Suppressor macrophage treated with lipopolysaccharide for 4 hours (primary cell): ENCODE measurements at places on chromosomes 3 and 15.

DNA sequence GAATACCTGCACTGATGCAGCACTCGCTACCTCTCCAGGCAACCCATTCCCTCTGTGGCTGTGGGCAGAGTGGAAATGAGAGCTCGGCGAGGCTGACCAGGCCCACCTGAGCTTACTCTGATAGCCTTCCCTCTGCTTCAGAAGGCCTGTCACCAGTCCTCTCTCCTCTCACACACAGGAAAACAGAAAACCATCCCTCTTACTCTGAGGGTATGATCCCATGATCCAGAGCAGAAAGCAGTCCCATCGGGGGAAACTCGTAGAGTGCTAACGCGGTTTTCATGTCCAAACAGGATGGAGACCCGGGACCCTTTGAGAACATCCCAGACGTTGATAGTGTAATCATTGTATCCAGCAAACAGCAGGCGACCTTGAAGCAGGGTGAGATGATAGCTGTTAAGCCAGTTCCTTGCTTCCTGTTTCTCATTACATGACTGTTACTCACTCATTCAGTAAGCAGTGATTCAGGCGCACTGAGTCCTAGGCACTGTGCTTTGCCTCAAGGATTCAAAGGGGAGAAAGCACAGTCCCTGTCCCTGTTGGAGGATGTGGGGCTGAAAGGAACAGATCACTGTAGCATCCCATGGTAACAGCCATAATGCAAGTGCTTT lies 11.8 kb upstream of the BCL2L10 start:
- DNase-seq = peak; percentile 77

GRCh38 chr3:126340596-126340942 lies 16.6 kb downstream of the KLF15 start:
- DNase-seq = no peak

- no peak for DNase-seq
Measured at GRCh38 chr3:65039754-65040210, 352.0 kb upstream of the ADAMTS9 start.

DNA sequence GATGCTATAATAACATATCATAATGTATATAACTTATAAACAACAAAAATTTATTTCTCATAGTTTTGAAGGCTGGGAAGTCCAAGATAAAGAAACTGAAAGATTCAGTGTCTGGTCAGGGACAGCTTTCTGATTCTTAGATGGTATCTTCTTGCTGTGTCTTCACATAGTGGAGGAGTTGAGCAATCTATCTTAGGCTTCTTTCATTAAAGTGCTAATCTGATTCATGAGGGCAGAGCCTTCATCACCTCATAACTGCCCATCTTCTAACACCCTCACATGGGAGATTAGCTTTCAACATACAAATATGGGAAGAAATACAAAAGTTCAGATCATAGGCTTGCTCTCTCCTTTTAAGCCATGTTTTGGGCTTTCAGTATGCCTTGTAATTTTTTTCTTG lies 774.8 kb upstream of the EPHA6 start:
- DNase-seq = no peak

DNA sequence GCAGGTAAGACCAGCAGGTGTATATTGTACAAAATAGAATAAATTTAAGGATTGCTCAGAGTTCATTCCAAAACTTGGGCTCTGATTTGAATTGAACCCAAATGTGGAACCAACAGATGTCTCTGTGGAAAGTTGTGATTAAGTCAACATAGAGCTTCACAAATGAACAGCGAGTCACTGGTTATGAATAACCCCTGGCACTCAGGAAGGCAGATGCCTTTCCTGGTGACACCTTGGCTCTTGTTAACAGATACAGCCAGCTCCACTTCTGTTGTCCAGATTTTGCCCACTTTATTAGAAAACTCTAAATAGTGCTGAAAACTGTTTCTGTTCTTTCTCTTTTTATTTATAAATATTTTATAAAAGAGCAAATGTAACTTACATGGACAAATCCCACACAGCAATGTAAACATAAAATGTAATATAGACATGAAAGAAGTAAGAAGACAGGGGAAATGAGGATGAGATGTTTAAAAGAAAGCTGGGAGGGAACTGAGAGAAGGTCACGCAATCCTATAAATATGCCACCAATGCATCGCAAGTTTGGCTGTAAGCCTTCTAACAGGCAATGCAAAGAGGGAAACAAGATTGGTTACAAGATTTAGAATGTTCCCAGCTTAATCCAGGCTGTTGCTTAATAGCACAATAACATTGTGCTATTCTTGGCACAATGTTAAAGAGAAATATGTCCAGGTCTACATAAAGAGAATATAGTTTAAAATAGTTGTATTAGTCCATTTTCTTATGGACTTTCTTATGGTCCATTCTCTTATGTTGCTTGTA lies 495.5 kb downstream of the TAFA4 start:
- DNase-seq = no peak

GRCh38 chr3:13827256-13827655 lies 52.6 kb downstream of the WNT7A start:
- DNase-seq = no peak

- DNase-seq = no peak
Measured at GRCh38 chr3:189460511-189460910, 170.7 kb upstream of the TP63 start.

- no peak for DNase-seq
Measured at GRCh38 chr15:80855206-80855605, 76.0 kb downstream of the CEMIP start.

DNA sequence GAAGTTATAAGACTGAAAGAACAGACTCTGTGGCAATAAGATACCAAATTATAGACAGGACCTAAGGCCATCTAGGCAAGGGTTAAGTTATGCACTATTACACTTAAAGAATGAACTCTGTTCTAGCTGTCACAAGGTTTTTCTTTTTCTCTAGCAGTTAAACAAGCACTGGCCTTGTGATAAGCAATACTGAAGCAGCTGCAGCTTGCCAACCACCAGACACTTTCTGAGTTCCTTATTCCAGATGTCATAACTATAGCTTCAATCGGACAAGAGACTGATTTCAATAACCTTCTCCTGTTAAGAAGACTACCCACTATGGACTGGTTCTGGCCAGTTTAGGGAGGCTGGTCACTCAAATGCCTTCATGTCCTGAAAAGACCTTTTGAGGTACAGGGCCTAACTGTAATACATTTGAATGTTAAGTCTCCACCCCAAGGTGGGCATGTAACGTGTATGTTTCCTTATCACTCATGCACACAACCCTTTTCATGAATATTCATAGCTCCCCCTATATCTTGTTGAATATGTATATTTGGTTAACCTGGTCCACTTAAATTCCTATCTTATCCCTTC lies 85.8 kb downstream of the CFAP20DC start:
- DNase-seq = no peak

DNA sequence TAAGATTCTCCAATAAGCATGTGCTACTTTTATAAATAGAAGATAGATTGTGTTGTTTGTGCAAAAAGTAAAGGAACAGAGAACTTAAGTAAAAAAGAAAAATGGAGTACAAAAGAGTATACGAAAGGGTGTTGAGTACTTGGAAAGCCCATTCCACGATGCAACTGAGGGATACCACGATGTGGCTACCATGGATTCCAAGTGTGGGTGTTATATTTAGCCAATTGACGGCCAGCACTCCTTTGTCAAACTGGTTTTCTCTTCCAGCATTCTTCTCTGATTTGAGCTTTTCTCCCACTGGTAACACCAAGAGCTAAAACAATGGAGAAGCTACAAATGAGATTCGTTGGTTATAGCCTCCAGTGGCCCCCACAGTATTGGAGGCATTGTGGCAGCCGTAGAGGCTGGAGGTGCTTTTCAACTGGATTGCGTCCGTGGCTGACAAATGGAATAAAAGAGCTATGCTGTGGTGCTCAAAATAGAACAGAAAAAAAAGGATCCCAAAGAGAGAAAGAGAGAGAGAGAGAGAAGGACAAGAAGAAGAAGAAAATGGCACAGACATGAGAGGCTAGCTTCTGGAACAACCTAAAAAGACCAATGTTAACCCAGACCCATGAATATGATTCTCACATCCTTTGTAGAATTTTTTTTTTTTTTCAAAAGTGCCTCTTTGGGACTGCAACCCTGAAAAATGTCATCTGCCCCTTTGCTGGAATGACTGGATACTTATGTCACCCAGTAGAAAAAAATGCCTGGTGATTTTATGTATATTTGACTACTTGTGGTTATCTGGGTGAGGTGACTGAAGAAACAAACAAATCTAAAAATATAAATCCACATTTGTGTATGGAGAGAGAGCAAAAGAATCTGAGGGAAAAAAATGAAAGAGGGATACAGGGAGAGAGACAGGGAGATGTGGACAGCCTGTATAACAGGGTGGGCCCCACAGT lies 345.1 kb downstream of the RORA start:
- no peak for DNase-seq

DNA sequence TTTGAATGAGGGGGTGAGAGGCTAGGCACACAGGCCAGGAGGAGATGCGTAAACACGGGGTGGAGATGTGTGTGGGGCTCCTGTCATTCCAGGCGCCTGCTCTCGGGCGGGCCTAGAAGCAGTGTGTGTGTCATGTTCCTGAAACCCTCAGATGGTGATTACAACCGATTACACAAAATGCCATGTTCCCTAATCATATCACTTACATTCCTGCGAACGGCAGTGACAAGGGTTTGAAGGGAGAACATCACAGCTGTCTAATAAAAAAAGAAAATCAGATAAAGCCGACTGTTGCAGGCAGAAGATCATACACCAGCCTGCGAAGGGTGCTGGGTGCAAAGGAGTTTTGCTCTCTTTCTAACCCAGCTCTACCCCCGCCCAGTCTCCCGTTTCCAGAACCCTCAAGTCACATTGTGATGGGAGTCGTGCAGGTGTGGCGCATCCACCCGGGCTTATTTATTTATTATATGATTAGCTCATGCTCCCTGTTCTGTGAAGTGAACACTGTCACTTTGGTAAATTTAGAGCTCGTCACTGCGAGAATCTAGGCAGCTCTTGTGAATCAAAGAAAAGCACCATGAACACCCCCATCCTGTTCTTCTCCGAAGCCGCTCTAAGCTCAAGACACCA lies 140.3 kb downstream of the NR2F2 start:
- no peak for DNase-seq

DNA sequence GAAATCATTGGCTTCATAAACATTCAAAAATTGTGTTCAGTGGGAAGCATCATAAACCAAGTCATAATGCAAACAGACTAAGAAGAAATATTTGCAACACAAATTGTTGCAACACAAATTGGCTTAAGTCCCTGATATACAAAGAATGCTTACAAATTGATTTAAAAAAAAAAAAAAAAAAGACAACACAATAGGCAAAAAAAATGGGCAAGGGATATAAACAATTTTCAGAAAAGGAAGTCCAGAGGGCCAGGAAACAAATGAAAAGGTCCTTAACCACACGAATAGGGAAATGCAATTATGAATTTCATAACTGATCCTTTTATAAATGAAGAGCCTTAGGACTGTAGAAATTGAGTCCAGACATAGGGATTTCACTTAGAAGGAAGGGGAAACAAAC lies 98.9 kb downstream of the LRRK1 start:
- peak; percentile 52 for DNase-seq

GRCh38 chr15:64583519-64583918 lies 123.1 kb downstream of the ZNF609 start:
- no peak for DNase-seq

- no peak for DNase-seq
Measured at GRCh38 chr3:34969513-34969912, 669.8 kb upstream of the ARPP21 start.

- no peak for DNase-seq
Measured at GRCh38 chr3:177642042-177642803, 444.9 kb upstream of the TBL1XR1 start.

- no peak for DNase-seq
Measured at GRCh38 chr3:184042617-184043016, 10.2 kb upstream of the HTR3C start.

DNA sequence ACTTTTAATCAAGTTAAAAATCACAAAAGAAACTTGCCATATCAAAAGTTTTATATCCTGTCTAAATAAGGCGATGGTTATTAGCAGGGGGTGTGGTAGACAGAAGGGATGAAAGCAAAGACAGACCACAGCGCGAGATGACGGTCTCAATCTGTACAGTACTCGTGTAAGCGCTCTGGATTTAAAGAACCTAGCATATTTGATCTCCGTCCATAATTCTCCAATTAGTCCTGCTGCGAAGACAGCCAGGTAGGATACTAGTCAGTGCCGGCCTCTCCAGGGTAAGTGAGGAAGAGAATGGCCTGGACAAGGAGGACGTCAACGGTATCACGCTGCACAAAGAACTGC lies 701 bp downstream of the SGO1 start:
- DNase-seq = no peak

DNA sequence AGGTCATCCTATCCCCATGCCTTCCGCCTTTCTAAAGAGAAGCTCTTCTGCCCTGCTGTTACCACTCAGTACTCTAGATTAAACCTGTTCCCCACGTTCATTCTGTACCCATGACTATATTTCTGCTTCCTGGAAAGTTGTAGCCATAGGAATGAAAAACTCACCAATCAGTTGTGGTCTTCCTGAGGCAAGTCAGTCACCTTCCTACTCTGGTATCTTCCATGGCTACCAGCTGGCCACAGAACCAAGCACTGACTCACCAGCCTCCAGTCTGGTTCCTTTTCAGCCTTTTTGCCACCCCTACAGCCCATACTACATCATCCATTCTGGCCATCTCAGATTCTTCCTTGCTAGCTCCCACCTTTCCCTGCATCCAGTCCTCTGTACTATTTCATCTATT lies 46.4 kb downstream of the TMEM44 start:
- peak; percentile 84 for DNase-seq

GRCh38 chr3:115999613-116000012 lies 376.3 kb downstream of the GAP43 start:
- DNase-seq = no peak

DNA sequence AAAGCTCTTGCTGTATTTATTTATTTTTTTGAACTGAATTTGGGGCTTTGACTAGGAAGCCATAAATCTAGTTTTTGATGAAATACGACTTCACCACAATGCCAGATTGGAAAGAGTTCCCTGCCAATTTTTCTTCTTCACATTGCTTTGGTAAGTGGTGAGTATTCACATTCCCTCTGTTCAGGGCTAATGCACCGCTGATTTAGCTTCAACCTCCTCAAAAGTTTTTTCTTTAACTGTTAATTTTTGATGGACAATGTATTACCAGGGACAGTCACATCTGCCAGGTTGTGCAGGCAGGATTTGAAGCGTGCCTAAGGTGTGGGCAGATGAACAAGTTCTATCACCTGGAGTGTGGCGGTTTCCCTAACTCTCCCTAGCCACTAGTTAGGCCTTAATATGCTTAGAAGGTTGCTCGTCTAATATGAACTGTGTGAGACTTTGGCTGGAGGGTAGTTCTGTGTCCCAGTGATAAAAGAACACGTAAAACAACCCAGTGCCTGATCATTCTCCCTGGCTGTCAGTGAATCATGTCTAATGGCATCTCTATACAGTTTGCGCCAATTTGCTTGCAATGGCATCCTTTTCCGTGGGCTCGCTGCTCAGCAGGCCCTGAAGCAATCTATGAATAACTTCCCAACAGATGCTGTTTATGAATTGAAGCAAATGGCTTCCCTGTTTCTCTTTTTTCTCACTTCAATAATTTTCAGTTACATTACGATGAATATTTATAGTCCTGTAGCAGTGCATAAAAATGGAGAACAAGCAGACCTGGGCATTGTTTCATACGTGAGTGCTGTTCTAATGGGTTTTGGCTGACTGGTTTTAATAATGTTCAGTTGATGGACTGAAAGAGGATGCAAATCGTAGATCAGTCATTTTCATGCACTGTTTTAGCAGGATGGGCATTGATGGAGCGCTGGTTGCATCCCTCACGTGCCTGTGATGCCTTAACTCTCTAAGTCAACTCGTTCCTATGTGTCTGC lies 243.2 kb upstream of the SUCLG2 start:
- no peak for DNase-seq

- DNase-seq = no peak
Measured at GRCh38 chr15:32885713-32886112, 167.9 kb downstream of the GREM1 start.

- no peak for DNase-seq
Measured at GRCh38 chr3:147411238-147411814, 2.2 kb downstream of the ZIC1 start.
